Activated CD8-positive, alpha-beta T cell treated with anti-CD3 and anti-CD28 coated beads, Interleukin-2, amount 10 ng/mL, durations not matched to agents 7 days and 5 days (primary cell): ENCODE measurements at places on chromosomes 3 and 15. TPM values are rescaled to one million over a fixed set of nuclear protein-coding genes. Genes with fewer than 3 reads are reported as not detected.

- DNase-seq = no peak
Measured at GRCh38 chr3:127787571-127788365, 34.5 kb downstream of the MGLL start.

- no peak for DNase-seq
Measured at GRCh38 chr3:47082519-47082918, 81.4 kb downstream of the SETD2 start.

Gene DUOX1
- not detected for total RNA-seq

- peak; percentile 79 for DNase-seq
Measured at GRCh38 chr3:10224794-10225665, 23.2 kb upstream of the TATDN2 start.

GRCh38 chr15:44015545-44016305 lies 179.3 kb downstream of the FRMD5 start:
- no peak for DNase-seq

Gene EFL1
- total RNA-seq = 25.9 TPM
